ENCODE measurements at places on chromosomes 1 and 21.

GRCh38 chr1:184023171-184023570 lies 14.4 kb downstream of the COLGALT2 start:
- no peak for DNase-seq

DNA sequence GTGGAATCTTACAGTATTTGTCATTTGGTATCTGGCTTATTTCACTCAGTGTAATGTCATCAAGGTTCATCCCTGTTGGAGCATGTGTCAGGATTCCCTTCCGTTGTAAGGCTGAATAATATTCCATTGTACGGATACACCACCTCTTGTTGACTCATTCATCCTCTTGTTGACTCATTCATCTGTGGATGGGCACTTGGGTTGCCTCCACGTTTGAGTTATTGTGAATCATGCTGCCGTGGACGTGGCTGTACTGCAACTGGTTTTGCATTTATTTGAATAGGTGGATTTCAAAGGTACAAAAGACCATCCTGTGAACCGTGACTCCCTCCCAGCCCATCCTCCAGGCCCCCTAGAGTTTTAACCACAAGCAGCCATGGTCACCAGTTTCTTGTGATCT lies 11.9 kb upstream of the TCP10L start:
- DNase-seq = no peak

DNA sequence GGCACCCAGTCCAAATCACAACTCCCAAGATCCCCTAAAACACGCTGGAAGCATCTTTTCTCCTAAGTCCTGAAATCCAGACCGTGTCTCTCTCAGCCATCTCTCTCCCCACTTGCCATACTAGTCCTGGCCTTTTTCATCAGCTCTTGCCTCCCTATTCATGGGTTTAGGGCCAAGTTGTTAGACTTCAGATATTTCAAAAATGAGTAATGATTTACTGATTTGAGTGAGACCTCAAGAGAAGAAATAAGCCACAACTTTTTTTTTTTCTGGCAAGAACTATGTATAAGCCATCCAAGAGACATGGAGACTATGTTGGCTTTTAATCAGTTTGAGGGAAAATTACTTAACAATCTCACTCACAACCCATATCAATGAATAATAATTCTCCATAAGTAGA lies 62.5 kb downstream of the TBX15 start:
- no peak for DNase-seq

- DNase-seq = no peak
Measured at GRCh38 chr1:176932114-176933104, 232.1 kb downstream of the ASTN1 start.

- DNase-seq = no peak
Measured at GRCh38 chr1:106439475-106439874, 617.0 kb upstream of the PRMT6 start.

DNA sequence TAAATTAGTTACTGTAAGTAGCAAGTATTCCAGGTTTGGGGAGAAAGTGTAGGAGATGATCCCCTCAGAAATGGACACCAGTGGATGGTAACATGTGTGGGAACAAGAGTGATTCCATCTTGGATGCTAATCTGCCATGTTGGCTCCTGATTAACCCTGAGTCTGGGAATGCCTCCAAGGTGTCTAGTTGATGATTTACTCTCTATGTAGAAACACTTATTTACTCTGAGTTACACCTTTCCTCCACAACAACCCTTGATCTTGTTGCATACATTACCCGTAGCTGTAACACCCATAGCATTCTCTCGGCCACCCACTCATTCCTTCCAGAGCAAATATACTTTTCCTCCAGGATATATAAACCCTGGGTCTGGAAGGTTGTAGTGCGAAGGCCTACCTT lies 315.9 kb upstream of the GREM2 start:
- no peak for DNase-seq

GRCh38 chr1:207017615-207018559 lies 14.7 kb downstream of the C1orf116 start:
- no peak for DNase-seq

Data from left hindlimb (tissue), 1 donor.